ENCODE measurements at places on chromosomes 2 and 18.
A peak's percentile ranks its signal among the peaks of the same experiment; 100 is the strongest.

DNA sequence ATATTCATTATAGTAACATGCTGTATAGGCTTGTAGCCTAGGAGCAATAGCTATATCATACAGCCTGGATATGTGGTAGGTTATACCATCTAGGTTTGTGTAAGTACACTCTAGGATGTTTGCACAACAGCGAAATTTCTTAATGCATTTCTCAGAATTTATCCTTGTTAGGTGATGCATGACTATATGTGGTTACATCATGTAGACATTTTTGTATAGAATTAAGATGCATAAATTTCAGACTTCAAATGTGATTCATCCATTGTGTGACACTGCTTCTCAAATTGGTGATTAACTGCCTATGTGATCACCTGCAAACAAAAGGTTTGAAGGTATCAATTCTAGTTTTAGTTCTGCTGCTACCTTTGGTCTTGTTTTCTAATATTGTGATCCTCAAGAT lies 1787.0 kb upstream of the PIK3C3 start:
- H3K36me3 ChIP-seq: no peaks in the 10 kb centered on the region
- H3K27me3 ChIP-seq: no peaks in the 10 kb centered on the region
- no peak overlapping the region for H3K4me3 ChIP-seq
- H3K4me1 ChIP-seq: no peaks in the 10 kb centered on the region

DNA sequence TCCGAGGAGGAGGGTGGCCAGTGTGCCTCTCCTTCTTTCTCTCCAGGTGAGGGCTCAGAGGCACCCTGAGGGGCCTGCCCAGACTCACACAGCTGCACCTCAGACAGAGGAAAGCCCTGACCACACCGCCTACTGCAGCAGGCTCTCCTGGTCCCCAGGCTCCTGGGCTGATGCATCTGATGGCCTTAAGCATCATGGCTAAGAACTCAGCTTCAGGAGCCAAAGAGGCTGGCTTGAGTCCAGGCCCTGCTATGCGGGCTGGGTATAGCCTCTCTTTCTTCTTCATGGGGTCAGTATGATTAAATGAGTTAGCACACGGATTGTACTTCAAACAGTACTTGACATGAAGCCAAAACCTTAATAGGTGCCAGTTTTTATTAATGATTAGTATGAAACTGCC lies 89.6 kb downstream of the TGFA start:
- no peak overlapping the region for H3K27ac ChIP-seq
- H3K36me3 ChIP-seq: no peaks in the 10 kb centered on the region
- no peaks in the 10 kb centered on the region for H3K4me1 ChIP-seq
- no peak for DNase-seq
- no peaks in the 10 kb centered on the region for H3K27me3 ChIP-seq

GRCh38 chr2:151570191-151570590 lies 160.5 kb downstream of the RIF1 start:
- no peaks in the 10 kb centered on the region for H3K27me3 ChIP-seq
- no peaks in the 10 kb centered on the region for H3K36me3 ChIP-seq
- DNase-seq: no peak
- H3K4me1 ChIP-seq: no peaks in the 10 kb centered on the region

GRCh38 chr2:236883819-236884218 lies 201.9 kb upstream of the COPS8 start:
- no peak overlapping the region for H3K27ac ChIP-seq
- no peak for DNase-seq
- no peaks in the 10 kb centered on the region for H3K36me3 ChIP-seq

DNA sequence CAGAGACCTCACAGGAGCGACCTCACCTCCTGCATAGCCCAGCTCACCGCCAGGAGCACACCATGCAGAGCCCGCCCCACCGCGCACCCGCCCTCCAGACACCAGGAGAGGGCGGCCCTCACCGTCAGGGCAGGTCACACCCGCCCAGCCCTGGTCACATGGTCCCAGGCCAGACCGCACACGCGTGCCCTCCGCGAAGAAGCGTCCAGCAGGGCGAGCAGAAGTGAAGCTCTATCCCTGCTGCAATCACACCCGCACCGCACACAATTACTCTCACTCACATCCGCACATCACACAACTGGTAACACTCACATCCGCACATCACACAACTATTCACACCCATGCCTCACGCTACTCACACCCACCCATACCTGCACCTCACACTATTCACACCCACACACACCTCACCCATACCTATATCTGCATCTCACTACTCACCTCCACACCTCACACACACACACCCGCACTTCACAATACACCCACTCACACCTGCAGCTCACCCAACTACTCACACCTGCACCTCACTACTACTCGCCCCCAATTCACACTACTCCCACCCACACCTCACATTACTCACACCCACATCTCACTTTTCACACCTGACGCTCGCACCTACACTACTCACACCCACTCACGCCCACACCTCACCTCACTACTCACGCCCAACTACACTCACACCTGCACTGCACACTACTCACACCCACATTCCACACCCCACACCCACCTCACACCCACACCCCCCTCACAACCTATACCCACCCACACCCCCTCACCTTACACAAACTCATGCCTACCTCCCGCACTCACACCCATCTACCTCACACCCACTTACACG lies 242.0 kb downstream of the HDAC4 start:
- peaks cover 81% of the 10 kb centered on the region for H3K36me3 ChIP-seq
- peak; percentile 20 for DNase-seq
- no peak overlapping the region for H3K4me3 ChIP-seq
- no peaks in the 10 kb centered on the region for H3K27me3 ChIP-seq
- peaks cover 4% of the 10 kb centered on the region for H3K4me1 ChIP-seq

- H3K4me3 ChIP-seq: peak overlapping the region; percentile 63
- H3K27me3 ChIP-seq: peaks cover 19% of the 10 kb centered on the region
- peak overlapping the region; percentile 86 for H3K27ac ChIP-seq
- DNase-seq: peak; percentile 76
These were observed 800 bp downstream of the IL1RL2 start for GRCh38 chr2:102187496-102188150.

- DNase-seq: no peak
- H3K4me3 ChIP-seq: no peak overlapping the region
- H3K4me1 ChIP-seq: peaks cover 86% of the 10 kb centered on the region
- peaks cover 56% of the 10 kb centered on the region for H3K36me3 ChIP-seq
- no peaks in the 10 kb centered on the region for H3K27me3 ChIP-seq
These were observed 58.7 kb downstream of the ASXL2 start for GRCh38 chr2:25819597-25820039.

DNA sequence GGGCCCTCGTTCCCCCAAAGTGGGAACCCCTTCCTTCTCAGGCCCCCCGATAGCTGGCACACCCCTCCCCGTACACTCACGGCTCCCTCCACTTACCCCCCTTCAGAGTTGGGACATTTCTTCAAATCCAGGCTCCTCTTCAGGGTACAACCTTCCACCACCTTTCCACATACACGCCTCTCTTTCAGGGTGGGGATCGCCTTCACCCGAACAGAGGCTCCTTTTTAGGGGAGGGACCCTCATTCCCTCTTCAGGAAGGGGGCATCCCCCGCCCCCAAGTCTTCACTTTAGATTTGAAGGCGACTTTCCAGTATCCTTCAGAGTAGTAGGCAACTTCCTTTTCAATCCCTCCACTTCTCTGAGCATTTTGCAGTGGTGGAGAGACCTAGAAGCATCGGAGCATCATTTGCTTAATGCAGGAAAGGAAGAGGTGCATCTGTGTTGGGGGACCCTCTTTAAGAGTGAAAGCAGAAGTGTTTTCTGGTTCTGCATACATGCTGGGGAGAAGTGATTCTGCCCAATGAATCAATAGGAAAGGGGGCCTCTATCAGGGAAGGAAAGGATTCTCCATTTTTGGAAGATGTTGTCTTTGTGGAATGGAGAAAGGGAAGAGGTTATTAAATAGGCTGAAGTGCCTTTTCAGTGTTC lies 845 bp downstream of the EML4 start:
- H3K4me1 ChIP-seq: peaks cover 28% of the 10 kb centered on the region
- peaks cover 8% of the 10 kb centered on the region for H3K36me3 ChIP-seq
- no peak overlapping the region for H3K4me3 ChIP-seq
- H3K27me3 ChIP-seq: no peaks in the 10 kb centered on the region

GRCh38 chr2:200321780-200322534 lies 15.5 kb downstream of the SPATS2L start:
- H3K27me3 ChIP-seq: no peaks in the 10 kb centered on the region
- H3K36me3 ChIP-seq: no peaks in the 10 kb centered on the region
- H3K4me1 ChIP-seq: peaks cover 16% of the 10 kb centered on the region
- no peak overlapping the region for H3K4me3 ChIP-seq
- no peak for DNase-seq
- H3K27ac ChIP-seq: no peak overlapping the region

- H3K36me3 ChIP-seq: no peaks in the 10 kb centered on the region
- no peak overlapping the region for H3K4me3 ChIP-seq
- DNase-seq: no peak
- no peaks in the 10 kb centered on the region for H3K27me3 ChIP-seq
- no peaks in the 10 kb centered on the region for H3K4me1 ChIP-seq
- no peak overlapping the region for H3K27ac ChIP-seq
These were observed 838.7 kb downstream of the CCDC85A start for GRCh38 chr2:57022496-57022895.

- DNase-seq: no peak
- H3K27ac ChIP-seq: peak overlapping the region; percentile 94
- H3K27me3 ChIP-seq: peaks cover 64% of the 10 kb centered on the region
- H3K4me3 ChIP-seq: peak overlapping the region; percentile 89
These were observed 545 bp upstream of the CDCA7 start for GRCh38 chr2:173354073-173354581.

DNA sequence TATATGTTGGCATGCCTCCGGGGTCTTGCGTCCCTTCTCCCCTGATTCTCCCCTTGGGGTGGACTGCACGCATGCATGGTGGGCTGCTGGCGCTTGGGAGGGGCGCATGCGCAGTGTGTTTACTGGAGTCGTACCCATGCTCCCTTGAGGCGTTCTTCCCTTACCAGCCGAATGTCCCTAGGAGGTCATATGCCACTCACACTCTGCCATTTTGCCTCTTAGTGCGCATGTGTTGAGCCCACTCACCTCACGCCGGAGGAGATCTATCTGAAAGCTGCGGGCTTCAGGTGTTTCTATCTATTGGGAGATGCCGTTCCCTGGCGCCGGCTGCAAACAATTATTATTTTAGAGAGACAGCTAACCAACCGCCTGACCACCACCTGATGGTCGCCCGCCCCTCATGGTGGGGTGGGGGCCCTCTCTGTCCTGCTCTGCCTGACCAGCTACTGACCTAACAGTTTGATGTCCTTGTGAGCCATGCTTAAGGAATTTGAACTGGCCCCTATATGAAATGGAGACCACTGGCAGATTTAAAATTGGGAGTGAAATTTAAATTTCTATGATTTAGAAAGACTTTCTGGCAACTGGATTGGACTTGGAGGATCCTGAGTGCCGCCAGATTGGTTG lies 179.6 kb downstream of the RNF144A start:
- H3K27ac ChIP-seq: no peak overlapping the region
- no peak overlapping the region for H3K4me3 ChIP-seq
- no peaks in the 10 kb centered on the region for H3K36me3 ChIP-seq

- H3K36me3 ChIP-seq: peaks cover 98% of the 10 kb centered on the region
- H3K27ac ChIP-seq: peak overlapping the region; percentile 97
- H3K4me3 ChIP-seq: peak overlapping the region; percentile 58
- DNase-seq: peak; percentile 74
- H3K4me1 ChIP-seq: peaks cover 67% of the 10 kb centered on the region
These were observed 16.2 kb downstream of the ATG16L1 start for GRCh38 chr2:233267516-233268245.

- no peak overlapping the region for H3K4me3 ChIP-seq
- DNase-seq: no peak
- no peaks in the 10 kb centered on the region for H3K4me1 ChIP-seq
- no peak overlapping the region for H3K27ac ChIP-seq
These were observed 72.3 kb upstream of the TWIST2 start for GRCh38 chr2:238775591-238775990.

- no peaks in the 10 kb centered on the region for H3K27me3 ChIP-seq
- no peak overlapping the region for H3K27ac ChIP-seq
- no peak overlapping the region for H3K4me3 ChIP-seq
- no peaks in the 10 kb centered on the region for H3K4me1 ChIP-seq
- no peaks in the 10 kb centered on the region for H3K36me3 ChIP-seq
- DNase-seq: no peak
These were observed 280.4 kb upstream of the LRATD1 start for GRCh38 chr2:14352067-14352466.

GRCh38 chr2:183244300-183244844 lies 120.1 kb downstream of the NUP35 start:
- no peaks in the 10 kb centered on the region for H3K36me3 ChIP-seq
- H3K4me1 ChIP-seq: no peaks in the 10 kb centered on the region
- DNase-seq: no peak
- no peak overlapping the region for H3K4me3 ChIP-seq
- H3K27ac ChIP-seq: no peak overlapping the region
- no peaks in the 10 kb centered on the region for H3K27me3 ChIP-seq

GRCh38 chr2:24508878-24509277 lies 17.8 kb downstream of the NCOA1 start:
- peaks cover 6% of the 10 kb centered on the region for H3K36me3 ChIP-seq
- H3K4me1 ChIP-seq: peaks cover 85% of the 10 kb centered on the region
- peak overlapping the region; percentile 75 for H3K27ac ChIP-seq

GRCh38 chr18:26457611-26458353 lies 90.6 kb downstream of the KCTD1 start:
- H3K4me1 ChIP-seq: peaks cover 9% of the 10 kb centered on the region
- H3K27me3 ChIP-seq: no peaks in the 10 kb centered on the region
- H3K36me3 ChIP-seq: peaks cover 3% of the 10 kb centered on the region
- H3K27ac ChIP-seq: no peak overlapping the region
- no peak for DNase-seq

GRCh38 chr18:56593906-56594305 lies 44.5 kb downstream of the TXNL1 start:
- no peaks in the 10 kb centered on the region for H3K27me3 ChIP-seq
- H3K4me3 ChIP-seq: no peak overlapping the region
- H3K36me3 ChIP-seq: no peaks in the 10 kb centered on the region
- no peak overlapping the region for H3K27ac ChIP-seq
- H3K4me1 ChIP-seq: no peaks in the 10 kb centered on the region

- H3K36me3 ChIP-seq: no peaks in the 10 kb centered on the region
- H3K4me3 ChIP-seq: no peak overlapping the region
- no peaks in the 10 kb centered on the region for H3K27me3 ChIP-seq
- DNase-seq: no peak
- H3K4me1 ChIP-seq: peaks cover 9% of the 10 kb centered on the region
These were observed 33.4 kb upstream of the CNOT11 start for GRCh38 chr2:101219246-101219645.

DNA sequence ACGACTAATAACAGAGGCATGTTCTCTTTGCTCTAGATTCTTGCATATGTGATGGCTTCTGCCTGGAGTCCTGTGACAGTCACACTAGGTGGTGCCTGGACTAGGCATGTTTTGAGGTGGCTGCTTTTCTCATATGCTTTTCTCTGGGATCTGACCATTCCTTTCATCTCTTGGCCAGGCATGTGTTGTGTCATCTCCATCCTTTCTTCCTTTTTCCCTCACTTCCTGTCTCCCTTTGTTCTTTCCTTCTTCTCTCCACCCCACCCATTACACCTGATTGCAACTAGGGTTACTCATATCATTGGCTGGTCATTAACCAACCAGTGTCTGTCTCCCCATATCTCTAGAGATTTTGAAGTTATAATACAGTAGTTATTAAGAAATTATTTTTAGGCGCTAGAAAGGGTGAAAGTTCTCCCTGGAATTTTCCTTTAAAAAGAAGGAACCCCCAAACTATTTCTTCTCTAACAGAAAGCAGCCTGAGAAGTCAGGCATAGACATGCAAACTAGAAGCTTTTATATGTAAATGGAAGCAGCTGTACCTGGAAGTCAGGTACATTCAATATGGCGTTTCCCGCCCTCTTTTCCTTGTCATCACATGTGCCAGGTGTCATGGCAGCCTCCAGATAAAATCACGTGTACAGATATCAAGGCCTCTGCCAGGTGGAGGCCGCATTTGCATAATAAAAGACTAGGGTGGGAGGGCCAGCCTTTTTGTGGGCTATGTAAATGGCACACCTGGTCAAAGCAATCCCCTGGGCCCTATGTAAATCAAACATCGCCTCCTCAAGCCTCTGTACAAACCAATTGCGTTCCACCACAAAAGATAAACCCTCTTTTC lies 220.4 kb upstream of the MEX3C start:
- no peaks in the 10 kb centered on the region for H3K36me3 ChIP-seq
- no peak overlapping the region for H3K27ac ChIP-seq
- no peak for DNase-seq
- H3K4me3 ChIP-seq: no peak overlapping the region

Measured in activated T-cell treated with anti-CD3 and anti-CD28 coated beads, Interleukin-2, amount 50 U/mL, for 24 hours (primary cell).